ELR (cell line): ENCODE measurements at places on chromosomes 5 and 9.

GRCh38 chr5:98770209-98770910 lies 3.1 kb upstream of the RGMB start:
- peak; percentile 72 for DNase-seq

DNA sequence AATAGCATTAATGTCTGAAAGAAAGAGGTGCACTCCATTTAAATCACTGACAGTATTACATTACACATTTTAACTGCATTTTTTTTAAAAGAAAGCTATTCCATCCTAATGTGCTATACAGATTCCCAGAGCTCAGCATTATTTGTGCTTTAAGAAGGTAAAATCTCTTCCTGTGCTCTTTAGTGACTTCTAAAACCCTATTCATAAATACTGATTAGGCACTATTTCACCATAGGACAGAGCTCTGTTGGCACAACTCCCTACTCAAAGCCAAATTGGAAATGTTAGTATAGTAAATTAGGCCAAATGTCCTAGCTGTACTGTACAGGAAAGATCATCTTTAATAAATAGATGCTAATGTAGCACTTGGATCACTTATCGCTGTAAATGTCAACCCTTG lies 262.5 kb downstream of the TUSC1 start:
- DNase-seq, result no peak

GRCh38 chr9:9847750-9848149 lies 765.1 kb downstream of the PTPRD start:
- DNase-seq, result no peak

- DNase-seq, result peak; percentile 56
Measured at GRCh38 chr5:14071433-14071832, 71.7 kb upstream of the TRIO start.

- no peak for DNase-seq
Measured at GRCh38 chr5:176994460-176995121, 12.0 kb downstream of the UIMC1 start.

DNA sequence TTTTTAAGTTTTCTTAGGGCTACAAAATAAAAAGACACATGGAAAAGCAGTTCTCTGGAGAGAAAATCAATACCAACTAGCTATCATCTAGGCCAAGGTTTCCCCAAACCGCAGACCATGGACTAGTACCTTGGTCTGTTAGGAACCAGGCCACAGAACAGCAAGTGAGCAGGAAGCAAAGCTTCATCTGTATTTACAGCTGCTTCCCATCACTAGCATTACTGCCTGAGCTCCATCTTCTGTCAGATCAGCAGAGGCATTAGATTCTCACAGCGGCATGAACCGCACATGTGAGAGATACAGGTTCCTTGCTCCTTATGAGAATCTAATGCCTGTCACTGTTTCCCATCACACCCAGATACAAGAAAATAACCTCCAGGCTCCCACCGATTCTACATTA lies 1907.6 kb upstream of the ACO1 start:
- DNase-seq, result no peak

DNA sequence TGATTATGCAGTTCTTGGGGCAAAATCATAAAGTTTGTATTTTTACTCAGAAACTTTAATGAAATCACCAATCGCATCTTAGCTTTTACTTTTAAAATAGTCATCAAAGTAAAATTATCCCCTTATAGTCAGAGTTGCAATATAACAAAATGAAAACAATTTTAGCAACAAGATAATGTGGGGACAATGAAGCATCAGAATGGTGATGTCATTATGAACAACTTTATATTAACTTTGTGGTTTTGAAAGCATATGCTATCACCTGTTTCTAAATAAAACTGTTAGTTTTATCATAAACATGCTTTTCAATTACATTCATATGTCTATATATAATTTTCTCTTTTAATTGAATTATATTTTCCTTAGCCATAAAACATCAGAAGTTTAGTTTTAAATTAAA lies 856.8 kb downstream of the CDH9 start:
- no peak for DNase-seq

DNA sequence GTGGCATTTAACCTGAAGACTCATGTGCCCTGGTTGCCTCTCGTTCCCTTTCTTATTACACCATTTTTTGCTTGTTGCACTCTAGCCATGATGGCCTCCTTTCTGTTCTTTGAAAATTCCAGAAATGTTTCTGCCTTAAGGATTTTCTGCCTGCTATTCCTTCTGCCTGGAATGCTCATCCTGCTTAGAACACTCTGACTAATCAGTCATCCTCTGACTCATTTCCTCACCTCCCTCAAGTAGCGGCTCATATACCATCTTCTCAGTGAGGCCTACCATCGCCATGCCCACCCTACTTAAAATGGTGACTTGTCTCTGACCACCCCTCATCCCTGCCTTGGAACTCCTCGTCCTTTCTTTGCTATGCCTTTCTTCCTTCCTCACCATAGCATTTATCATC lies 68.8 kb downstream of the KIF4B start:
- DNase-seq, result peak; percentile 90

DNA sequence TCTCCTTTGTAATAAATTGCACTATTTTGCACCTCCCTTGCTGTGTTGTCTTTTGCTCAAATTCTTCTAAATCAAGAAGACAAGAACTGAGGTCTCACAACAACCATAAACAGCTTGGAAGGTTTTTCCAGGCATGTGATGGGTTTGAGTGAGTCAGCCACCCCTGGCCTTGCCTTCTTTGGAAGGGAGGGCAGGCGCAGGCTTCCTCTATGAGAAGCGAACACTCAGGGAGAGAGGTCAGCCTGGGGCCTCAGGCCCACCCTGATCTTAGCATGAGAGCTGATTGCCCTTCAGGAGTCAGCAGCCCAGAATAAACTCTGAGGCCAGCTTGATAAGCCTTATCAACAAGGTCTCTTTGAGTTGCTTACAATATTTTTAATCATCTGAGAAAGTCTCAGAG lies 31.6 kb downstream of the S1PR3 start:
- peak; percentile 40 for DNase-seq

- DNase-seq, result peak; percentile 99
Measured at GRCh38 chr9:130860458-130861316, 25.6 kb downstream of the ABL1 start.

DNA sequence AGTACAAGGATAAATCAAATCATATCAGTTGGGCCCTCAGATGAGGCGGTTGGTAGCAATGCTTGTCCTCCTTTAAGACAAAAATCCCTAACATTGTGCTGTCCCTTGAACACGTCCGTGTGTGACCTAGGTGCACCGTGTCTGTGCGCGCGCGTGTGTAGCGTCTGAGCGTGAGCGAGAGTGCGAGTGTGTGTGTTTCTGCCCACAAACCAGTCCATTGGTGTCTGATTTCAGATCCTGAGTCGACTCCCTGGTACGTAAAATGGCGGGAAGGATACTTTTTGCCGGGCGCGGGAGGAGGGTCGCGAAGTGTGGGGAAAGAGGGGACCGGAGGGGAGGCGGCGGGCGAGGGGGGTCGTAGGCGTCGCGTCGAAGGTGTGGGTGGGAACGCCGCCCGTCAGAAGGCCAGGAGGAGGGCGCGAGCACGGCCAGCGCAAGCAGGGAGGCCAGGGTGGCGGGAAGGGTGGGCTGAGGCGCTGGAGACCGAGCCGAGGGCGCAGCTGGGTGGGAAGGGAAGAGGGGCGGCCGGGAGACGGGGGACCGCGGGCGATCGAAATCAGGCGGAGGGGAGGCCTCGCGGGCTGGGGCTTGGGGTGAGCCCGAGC lies 8.9 kb downstream of the OTP start:
- DNase-seq, result no peak

GRCh38 chr9:112694706-112695555 lies 23.0 kb downstream of the INIP start:
- no peak for DNase-seq

DNA sequence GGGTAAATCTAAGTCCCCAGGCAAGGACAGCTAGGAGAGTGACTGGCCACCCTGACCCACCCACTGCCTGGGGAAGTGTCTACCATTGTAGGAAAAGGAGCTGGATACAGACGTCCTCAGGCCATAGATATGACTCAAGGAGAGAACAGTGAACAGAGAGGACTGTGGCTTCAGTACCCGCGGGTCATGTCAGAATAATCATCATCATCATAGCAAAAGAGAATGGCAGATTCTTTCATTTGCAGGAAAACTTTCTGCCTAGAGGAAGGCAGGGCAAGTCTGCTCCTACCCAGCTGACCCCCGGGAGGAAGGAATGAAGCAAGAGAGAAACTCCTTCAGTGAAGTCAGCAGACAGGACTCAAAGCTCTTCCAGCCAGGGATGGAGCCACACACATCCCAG lies 52.2 kb upstream of the UBTD2 start:
- DNase-seq, result peak; percentile 22

GRCh38 chr5:4044881-4045280 lies 449.2 kb downstream of the IRX1 start:
- no peak for DNase-seq

DNA sequence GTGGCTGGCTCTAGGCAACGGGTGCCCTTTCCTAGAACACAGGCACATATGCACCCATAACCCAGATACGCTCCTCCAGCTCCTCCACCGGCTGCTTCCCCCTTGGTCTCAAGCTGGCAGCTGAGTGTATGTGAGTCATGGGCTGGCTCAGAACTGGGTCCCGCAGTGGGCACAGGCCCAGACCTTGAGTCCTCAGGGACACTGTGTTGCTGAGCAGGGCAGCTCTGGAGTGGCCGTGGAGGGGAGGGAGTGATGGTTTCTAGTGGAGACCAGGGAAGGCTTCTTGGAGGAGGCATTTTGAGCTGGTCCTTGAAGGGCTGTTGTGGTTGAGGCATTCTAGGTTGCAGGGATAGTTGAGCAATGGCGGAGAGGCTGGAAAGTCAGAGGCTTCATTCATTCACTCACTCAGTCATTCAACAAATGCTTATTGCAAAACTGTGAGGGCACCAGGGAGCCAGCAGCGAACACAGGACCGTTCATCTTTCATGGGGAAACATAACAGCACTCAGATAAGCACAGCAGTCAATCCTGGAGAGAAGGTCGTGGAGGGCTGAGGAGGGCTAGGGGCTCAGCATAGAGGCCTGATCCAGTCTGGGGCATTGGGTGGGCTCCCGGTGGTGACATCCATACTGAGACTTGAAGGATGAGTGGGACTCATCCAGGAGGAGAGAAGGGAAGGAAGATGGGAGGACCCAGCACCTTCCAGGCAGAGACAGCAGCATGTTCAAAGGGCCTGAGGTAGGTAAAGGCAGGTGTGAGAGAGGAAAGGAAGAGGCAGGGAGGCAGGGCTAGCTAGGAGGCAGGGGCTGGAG lies 2.4 kb downstream of the BBLN start:
- DNase-seq, result peak; percentile 29

- DNase-seq, result no peak
Measured at GRCh38 chr9:82761027-82761426, 301.9 kb downstream of the RASEF start.
